ENCODE measurements at places on chromosomes 11 and 22.

DNA sequence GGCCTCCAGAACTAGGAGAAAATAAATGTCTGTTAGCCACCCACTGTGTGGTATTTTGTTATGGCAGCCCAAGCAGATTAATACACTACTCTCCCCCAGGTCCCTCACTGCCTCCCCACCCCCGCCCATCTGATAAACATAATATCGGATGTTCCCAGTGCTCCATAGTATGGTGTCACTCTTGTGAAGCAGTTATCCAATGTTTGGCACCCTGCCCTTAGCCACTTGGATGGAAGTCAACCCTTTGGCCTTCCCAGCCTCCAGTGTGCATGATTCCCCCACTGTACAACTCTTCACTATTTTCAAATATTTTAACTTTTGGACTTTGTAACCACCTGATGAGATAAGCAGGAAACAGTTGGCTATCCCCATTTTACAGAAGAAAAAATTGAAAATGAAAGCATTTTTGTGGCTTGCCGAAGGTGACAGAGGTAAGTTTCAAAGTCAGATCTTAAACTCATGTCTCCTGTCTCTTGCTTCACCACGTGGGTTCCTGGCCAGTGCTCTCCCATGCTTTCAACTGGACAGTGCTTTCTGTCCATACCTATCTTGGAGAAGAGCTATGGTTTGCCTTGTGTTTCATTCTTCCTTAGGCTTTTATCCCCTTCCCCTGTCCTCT lies 53.2 kb downstream of the ALX4 start:
- DNase-seq = no peak

GRCh38 chr11:19398772-19399527 lies 158.2 kb upstream of the E2F8 start:
- DNase-seq = no peak

GRCh38 chr22:41762980-41763779 lies 37.3 kb upstream of the CCDC134 start:
- peak; percentile 67 for DNase-seq

DNA sequence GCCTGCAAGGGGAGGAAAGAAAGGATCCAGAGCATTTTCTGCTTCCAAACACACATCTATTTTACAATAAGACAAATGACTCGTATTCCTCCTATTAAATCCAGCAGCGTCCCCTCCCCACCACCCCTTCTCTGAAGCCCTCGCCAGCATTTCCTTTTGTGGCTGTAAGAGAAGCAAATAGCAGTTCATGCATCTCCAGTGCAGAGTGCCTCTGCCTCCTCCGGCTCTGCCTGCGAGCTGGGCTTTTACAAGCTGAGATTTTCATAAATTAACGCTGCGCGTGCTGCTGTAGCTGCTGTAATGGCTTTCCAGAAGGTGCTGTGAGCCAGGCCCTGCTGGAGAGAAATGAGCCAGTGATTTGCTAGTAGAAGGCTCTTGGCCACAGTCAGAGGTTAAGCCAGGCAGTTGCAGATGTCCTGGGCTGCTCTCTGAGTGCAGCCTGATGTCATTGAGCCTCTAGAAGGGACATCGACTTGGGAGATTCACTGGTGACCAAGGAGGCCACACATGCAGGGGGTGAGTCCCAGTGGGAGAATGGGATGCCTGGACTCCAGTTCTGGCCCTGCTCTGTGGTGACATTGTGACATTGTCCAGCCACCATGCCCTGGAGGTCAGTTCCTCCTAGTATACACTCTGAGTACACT lies 134.5 kb upstream of the NAV2 start:
- DNase-seq = no peak

DNA sequence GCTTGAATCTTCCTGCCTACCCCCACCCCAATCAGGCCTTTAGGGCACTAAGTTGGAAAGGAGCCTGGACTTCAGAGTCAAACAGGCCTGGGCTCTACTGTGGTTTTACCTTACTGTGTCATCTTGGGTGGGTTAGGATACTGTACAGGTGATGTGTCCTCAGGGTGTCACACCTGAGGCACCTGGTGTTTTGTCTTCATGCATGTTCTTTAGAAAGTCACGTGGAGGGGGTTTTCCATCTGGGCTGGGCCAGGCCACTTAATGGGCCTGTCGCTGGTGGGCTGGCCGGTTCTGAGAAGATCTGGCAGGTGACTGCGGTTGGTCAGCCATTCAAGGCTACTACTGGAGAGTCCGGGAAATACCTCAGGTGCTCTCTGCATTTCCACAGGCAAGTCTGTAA lies 92.6 kb downstream of the SWAP70 start:
- no peak for DNase-seq

DNA sequence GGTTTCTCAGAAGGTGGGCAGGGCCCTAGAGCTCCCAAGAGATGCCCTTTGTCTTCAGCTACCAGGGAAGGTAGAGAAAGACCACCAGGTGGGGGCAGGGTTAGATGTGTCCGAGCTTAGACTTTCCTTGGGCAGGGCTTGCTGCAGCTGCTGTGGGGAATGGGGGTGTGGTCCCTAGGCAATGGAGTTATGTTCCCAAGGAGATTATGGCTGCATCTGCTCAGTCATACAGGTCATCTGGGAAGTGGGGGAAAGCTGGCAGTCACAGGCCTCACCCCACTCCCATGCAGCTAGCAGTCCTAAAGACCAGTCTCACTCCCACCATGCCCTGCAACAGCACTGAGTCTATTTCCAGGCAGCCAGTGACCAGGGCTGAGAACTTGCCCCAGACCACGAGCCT lies 29.5 kb downstream of the MMP27 start:
- no peak for DNase-seq

DNA sequence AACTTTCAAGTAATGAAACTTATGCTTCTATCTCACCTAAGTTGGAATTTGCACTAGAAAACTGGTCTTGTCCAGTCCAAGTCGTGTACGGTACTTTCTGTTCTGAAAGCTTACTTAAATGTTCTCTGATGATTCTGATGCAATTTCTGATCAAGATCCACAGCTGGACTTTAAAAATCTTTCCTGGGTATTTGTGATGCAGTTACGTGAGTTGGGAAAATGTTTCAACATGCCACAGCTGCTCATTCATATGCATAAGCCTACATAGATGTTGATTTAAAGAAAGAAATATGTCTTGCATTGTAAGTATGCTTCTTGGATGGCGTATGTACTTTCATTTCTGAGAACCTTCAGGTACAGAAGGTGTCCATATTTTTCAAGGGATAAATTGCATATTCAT lies 493.7 kb upstream of the CCDC90B start:
- no peak for DNase-seq

DNA sequence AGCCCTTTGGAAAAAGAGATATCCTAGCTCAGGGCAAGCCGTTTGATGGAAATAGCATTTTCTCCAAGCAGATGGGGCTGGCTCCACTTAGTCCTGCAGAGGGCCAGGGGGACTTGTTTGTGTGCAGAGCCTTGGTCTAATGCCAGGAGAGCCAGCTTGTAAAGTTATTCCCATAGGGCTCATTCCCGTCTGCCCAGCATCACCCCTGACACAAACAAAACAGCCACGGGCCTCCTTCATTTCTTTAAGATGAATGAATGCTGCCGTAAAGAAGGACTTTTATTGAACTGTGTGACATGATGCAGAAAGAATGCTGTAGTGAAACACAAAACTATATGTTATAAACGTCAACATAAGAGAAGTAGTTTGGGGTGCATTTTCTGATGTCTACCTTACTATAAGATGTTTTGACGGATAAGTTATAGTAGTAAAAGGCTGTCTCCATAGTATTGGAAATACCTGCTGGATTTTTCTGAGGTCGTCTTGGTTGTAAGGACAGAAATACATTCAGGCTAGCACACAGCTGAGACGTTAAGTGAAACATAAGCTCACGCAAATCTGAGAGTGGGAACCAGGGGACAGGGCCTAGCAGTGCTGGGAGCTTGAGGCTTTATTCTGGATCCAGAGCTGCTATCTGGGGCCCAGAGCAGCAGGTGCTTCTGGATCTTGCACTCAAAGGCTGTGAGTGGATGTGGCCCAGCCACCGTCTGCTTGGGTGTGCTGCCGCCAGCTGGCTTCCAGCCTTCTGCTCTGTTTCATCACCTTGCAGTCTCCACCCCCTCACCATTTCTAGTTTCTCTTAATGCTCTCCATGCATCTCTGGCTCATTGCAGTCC lies 53.3 kb downstream of the NCAM1 start:
- peak; percentile 27 for DNase-seq

DNA sequence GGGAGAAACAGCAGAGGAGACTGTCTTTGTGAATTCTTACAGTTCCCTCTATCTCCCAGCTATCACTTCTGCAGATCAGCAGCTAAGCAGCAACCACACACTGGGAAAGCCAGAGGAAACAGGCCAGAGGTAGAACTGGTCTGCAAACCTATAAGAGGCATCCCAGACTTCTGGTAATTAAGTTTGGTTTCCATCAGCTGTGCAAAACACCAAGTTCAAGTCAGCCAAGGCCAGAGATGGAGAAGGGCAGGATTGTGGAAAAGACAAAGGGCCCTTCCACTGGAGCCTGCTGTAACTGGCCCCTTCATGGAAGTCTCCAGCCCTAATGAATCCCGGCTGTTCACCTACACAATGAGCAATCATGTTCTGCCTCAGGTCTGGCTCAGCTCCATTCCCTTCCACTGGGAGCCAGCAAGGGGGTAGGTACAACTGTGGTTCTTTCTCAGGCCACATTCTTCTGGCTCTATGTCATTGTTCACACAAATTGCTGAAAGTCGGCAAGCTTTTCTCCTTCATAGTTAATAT lies 4.6 kb upstream of the PAMR1 start:
- DNase-seq = no peak

DNA sequence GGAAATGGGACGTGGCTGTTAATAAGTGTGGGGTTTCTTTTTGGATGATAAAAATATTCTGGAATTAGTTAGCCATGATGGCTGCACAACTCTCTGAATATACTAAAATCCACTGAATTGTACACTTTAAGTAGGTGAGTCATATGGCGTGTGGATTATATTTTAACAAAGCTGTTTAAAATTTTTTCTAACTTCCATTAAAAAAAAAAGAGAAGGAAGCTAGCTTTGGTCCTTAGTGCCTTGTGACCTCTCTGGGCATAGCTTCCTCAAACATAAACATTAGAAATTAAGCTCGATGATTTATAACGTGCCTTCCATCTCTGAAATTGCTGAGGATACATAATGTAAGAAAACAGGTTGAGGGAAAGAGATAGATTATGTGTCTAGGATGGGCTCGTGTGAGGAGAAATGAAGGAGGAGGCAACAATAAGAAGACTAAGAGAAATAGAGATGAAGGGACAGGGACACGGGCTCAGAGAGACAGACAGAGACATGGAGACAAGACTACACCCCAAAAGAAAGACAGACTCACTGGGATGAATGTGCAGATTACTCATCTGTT lies 20.0 kb downstream of the IRAG1 start:
- DNase-seq = no peak

Measured in nephron progenitor cell (in vitro differentiated cells).